ENCODE measurements at places on chromosomes 16 and 17. TPM values are rescaled to one million over a fixed set of nuclear protein-coding genes. Genes with fewer than 3 reads are reported as not detected.

OR1A2 gene
- total RNA-seq = not detected

LRRC36 gene
- total RNA-seq = not detected

CHST6 gene
- total RNA-seq = not detected

PDP2 gene
- total RNA-seq = 2.3 TPM

SLC5A11 gene
- not detected for total RNA-seq

CD300E gene
- not detected for total RNA-seq

HBM gene
- not detected for total RNA-seq

CDK5R1 gene
- 2.9 TPM for total RNA-seq

CCL11 gene
- not detected for total RNA-seq

GNGT2 gene
- total RNA-seq = not detected

ZG16B gene
- total RNA-seq = 0.53 TPM

ABCA8 gene
- total RNA-seq = 4.1 TPM

SLC6A2 gene
- total RNA-seq = not detected

KRT14 gene
- not detected for total RNA-seq

RHBDL1 gene
- 1.1 TPM for total RNA-seq

PSKH1 gene
- 10.6 TPM for total RNA-seq

KIAA0513 gene
- 3.9 TPM for total RNA-seq

CHD9 gene
- 29.2 TPM for total RNA-seq

TBC1D28 gene
- not detected for total RNA-seq

SNAI3 gene
- not detected for total RNA-seq

ATP2A1 gene
- 0.53 TPM for total RNA-seq

KRT17 gene
- total RNA-seq = 3,176 TPM

Measured in SJSA1 (cell line).